Psoas muscle (tissue), 8 donors: ENCODE measurements at places on chromosomes 4 and X. TPM values are rescaled to one million over a fixed set of nuclear protein-coding genes. Genes with fewer than 3 reads are reported as not detected.

- H3K4me3 ChIP-seq: no peak overlapping the region
- H3K36me3 ChIP-seq: no peaks in the 10 kb centered on the region
- H3K27me3 ChIP-seq: no peaks in the 10 kb centered on the region
- DNase-seq: no peak
Observed at GRCh38 chrX:103250977-103251376, 4.0 kb downstream of the TCEAL8 start.

DNA sequence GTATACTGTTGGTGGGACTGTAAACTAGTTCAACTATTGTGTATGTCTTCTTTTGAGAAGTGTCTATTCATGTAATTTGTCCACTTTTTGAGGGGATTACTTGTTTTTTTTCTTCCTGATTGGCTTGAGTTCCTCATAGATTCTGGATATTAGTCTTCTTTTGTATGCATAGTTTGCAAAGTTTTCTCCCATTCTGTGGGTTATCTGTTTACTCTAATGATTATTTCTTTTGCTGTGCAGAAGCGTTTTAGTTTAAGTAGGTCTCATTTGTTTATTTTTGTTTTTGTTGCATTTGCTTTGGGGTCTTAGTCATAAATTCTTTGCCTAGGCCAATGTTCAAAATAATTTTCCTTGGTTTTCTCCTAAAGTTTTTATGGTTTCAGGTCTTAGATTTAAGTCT, 26.6 kb upstream of the ANTXR2 start:
- H3K4me1 ChIP-seq: no peaks in the 10 kb centered on the region
- H3K27me3 ChIP-seq: no peaks in the 10 kb centered on the region
- H3K4me3 ChIP-seq: no peak overlapping the region
- no peak for DNase-seq
- no peak overlapping the region for H3K27ac ChIP-seq

DNA sequence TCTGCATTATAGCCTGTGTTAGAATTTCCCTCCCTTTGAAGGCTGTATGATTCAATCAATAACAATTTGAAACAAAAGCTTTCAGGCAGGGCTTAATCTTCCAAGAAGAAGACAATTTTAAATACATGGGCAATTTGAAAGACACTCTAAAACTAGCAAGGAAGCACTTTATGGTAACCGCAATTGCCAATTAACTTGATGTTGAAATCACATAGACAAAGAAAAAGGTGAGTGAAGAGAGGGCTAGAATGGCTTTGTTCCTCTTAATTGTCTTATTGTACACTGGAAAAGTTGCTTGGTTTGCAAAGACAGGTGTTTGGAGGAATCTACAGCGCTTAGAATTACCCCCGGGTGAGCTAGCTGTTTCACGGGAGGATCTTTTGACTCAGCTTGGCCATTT, 74.4 kb upstream of the PRKX start:
- no peak overlapping the region for H3K4me3 ChIP-seq
- no peaks in the 10 kb centered on the region for H3K4me1 ChIP-seq
- H3K27me3 ChIP-seq: no peaks in the 10 kb centered on the region
- no peaks in the 10 kb centered on the region for H3K36me3 ChIP-seq
- H3K27ac ChIP-seq: no peak overlapping the region
- DNase-seq: no peak

- no peaks in the 10 kb centered on the region for H3K36me3 ChIP-seq
- no peak overlapping the region for H3K4me3 ChIP-seq
- no peaks in the 10 kb centered on the region for H3K27me3 ChIP-seq
Observed at GRCh38 chr4:111632641-111633151, 512.6 kb upstream of the FAM241A start.

NPY5R gene
- 0.19 TPM for total RNA-seq

DNA sequence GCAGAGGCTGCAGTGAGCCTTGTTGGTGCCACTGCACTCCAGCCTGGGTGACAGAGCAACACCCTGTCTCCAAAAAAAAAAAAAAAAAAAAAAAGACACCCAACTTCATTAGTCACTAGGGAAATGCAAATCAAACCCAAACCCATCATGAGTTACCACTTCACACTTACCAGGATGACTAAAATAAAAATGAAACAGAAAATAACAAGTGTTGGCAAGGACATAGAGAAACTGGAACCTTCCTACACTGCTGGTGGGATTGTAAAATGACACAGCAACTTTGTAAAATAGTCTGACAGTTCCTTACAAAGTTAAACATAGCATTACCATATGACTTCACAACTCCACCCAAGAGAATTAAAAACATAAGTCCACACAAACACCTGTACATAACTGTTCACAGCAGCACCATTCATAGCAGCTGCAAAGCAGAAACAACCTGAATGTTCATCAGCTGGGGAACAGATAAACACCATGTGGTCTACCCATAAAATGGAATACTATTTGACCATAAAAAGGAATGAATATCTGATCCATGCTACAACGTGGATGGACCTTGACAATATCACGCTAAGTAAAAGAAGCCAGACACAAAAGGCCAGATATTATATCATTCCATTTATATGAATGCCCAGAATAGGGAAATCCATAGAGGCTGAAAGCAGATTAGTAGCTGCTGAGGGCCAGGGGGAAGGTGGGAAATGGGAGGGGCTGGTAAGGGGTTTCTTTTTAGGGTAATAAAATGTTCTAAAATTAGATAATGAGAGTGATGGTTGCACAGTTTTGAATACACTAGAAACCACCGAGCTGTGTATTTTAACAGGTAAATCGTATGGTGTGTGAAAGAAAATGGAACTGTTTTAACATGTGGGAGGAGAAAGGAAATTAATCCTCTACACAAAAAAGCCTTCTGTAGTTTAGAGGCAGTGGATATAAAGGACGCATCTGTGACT, 18.3 kb downstream of the CD99L2 start:
- no peaks in the 10 kb centered on the region for H3K27me3 ChIP-seq
- no peak for DNase-seq
- H3K27ac ChIP-seq: peak overlapping the region; percentile 27
- H3K4me3 ChIP-seq: no peak overlapping the region

DNA sequence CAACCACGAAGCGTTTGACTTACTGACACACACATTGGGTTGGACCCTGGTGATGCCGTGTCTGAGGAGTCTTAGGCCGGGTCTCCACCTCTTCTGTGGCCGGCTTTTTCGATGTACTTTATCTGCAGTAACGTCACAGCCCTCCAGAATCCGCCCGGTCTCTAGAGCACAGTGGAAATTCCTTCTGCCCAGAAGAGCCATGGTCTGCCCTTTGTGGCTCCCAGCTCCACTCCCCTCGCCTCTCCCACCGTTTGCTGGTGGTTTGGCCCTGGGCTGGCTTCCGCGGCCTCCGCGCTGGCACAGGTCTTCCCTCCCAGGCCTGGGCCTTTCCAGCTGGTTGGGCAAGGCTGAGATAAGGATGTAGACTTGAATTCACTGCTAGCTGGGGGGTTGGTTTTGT, 4.3 kb downstream of the MAEA start:
- peak; percentile 47 for DNase-seq
- H3K27ac ChIP-seq: peak overlapping the region; percentile 55
- no peak overlapping the region for H3K4me3 ChIP-seq
- H3K27me3 ChIP-seq: no peaks in the 10 kb centered on the region
- H3K36me3 ChIP-seq: peaks cover 23% of the 10 kb centered on the region

GRCh38 chr4:189506080-189506479, 434.6 kb upstream of the FRG1 start:
- no peak overlapping the region for H3K27ac ChIP-seq
- H3K4me1 ChIP-seq: no peaks in the 10 kb centered on the region
- no peak overlapping the region for H3K4me3 ChIP-seq
- no peak for DNase-seq
- no peaks in the 10 kb centered on the region for H3K27me3 ChIP-seq

- no peaks in the 10 kb centered on the region for H3K36me3 ChIP-seq
- no peaks in the 10 kb centered on the region for H3K4me1 ChIP-seq
- peak within 1 kb of the TSS; percentile 23 for H3K27ac ChIP-seq
- peaks cover 59% of the 10 kb centered on the region for H3K27me3 ChIP-seq
- H3K4me3 ChIP-seq: peak within 1 kb of the TSS; percentile 60
- DNase-seq: peak; percentile 91
Observed at GRCh38 chrX:72131317-72132294, at the start of gene RTL5. RTL5 (minus strand) TSS chrX:72131915.

- no peak overlapping the region for H3K27ac ChIP-seq
- no peaks in the 10 kb centered on the region for H3K4me1 ChIP-seq
- no peak overlapping the region for H3K4me3 ChIP-seq
- DNase-seq: no peak
- H3K27me3 ChIP-seq: no peaks in the 10 kb centered on the region
Observed at GRCh38 chr4:74188912-74189311, 31.0 kb downstream of the MTHFD2L start.

YIPF7 gene
- total RNA-seq: 3.2 TPM

ATOH1 gene
- not detected for total RNA-seq

- H3K27ac ChIP-seq: no peak overlapping the region
- DNase-seq: no peak
- no peaks in the 10 kb centered on the region for H3K36me3 ChIP-seq
- no peak overlapping the region for H3K4me3 ChIP-seq
- no peaks in the 10 kb centered on the region for H3K27me3 ChIP-seq
Observed at GRCh38 chr4:54683616-54684346, 26.0 kb downstream of the KIT start.

DNA sequence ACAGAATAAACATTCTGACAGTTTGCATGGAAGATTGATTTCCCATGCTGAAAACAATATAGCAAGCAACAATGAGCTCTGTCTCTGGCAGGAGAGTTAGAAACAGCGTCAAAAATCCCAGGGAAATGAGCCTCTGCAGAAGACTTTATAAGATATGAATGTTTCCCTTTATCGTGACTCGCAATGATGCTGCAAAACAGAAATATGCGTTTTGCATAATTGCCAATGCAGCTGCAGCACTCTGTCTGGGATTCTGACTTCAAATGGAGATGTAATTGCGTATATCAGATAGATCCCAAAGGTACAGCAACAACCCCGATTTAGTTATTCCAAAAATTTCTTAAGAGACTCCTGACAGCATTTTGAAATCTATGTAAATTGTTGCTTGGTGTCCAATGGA, 702.4 kb upstream of the EPHA5 start:
- no peaks in the 10 kb centered on the region for H3K36me3 ChIP-seq
- H3K27ac ChIP-seq: no peak overlapping the region
- H3K27me3 ChIP-seq: no peaks in the 10 kb centered on the region
- no peaks in the 10 kb centered on the region for H3K4me1 ChIP-seq

RXFP1 gene
- not detected for total RNA-seq

BEX5 gene
- total RNA-seq: not detected

CLCN4 gene
- total RNA-seq: 73.9 TPM

- H3K36me3 ChIP-seq: no peaks in the 10 kb centered on the region
- no peaks in the 10 kb centered on the region for H3K4me1 ChIP-seq
- no peak overlapping the region for H3K4me3 ChIP-seq
- H3K27me3 ChIP-seq: no peaks in the 10 kb centered on the region
Observed at GRCh38 chrX:124344246-124344645, 2.1 kb upstream of the SH2D1A start.

GRCh38 chrX:70470850-70471289, 26.2 kb downstream of the DLG3 start:
- H3K27me3 ChIP-seq: no peaks in the 10 kb centered on the region
- DNase-seq: no peak
- no peaks in the 10 kb centered on the region for H3K4me1 ChIP-seq
- no peak overlapping the region for H3K27ac ChIP-seq
- no peaks in the 10 kb centered on the region for H3K36me3 ChIP-seq

S100P gene
- total RNA-seq: 0.34 TPM

DNA sequence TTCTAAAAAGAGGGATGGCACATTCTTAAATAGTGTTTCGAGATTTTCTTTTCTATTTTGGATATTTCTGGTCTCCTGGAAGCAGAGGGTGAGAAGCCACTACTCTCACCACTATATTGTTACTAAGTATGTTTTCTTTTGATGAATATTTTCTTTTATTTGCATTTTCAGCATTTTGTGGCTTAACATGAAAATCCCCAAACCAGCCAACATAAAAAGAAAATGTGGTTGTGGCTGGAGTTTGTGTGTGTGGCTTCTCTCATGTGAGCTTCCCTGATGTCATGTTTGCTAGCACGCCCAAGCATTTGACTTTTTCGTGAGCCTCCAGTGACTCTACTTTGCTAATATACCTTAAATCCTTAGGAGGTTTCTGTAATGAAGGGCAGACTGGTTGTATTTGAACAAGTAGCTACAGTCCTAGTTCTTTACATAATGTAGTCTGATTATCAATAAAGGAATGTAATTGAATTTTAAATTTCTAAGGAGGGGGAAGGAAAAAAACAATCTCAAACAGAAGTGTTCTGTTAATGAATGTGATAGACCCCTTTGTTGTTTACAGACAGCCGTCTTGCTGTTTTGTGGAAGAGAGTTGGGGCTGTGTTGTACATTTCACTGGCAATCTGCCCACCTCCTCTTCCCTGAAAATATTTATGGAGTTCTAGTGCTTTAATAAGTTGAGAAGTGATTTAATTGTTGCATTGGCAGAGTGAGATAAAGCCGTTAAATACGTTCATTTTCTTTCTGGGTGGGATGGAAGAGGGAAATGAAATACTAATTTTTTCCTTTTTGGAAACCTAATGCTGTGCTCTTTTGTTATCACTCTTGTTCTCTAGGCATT, 114.6 kb downstream of the ARHGAP10 start:
- DNase-seq: no peak
- no peak overlapping the region for H3K4me3 ChIP-seq
- H3K27me3 ChIP-seq: no peaks in the 10 kb centered on the region

RHOXF2 gene
- not detected for total RNA-seq

DNA sequence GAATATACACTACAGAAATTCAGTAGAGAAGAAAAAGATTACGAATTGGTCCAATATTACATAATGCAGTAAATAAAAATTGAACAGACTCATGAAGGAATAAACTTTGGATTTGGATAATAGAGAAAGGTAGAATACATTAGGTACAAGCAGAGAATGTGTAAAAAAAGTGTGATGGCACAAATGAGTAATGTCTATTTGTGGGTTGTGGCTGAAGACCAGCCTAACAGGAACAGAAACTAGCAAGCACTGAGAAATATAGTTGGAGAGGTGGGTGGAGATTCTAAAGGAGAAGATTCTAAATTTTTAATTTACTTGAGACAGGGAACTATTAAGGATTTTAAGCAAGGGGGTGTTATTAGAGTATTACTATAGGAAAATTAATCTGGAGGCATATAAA, 15.2 kb upstream of the CLOCK start:
- no peaks in the 10 kb centered on the region for H3K4me1 ChIP-seq
- no peaks in the 10 kb centered on the region for H3K36me3 ChIP-seq
- H3K4me3 ChIP-seq: no peak overlapping the region

UNC5C gene
- total RNA-seq: 0.40 TPM

GRCh38 chrX:141468940-141469339, 115.6 kb downstream of the SPANXA1 start:
- DNase-seq: no peak
- H3K4me1 ChIP-seq: no peaks in the 10 kb centered on the region
- H3K36me3 ChIP-seq: no peaks in the 10 kb centered on the region
- H3K27me3 ChIP-seq: no peaks in the 10 kb centered on the region
- no peak overlapping the region for H3K4me3 ChIP-seq

COL4A5 gene
- total RNA-seq: 4.0 TPM

DNA sequence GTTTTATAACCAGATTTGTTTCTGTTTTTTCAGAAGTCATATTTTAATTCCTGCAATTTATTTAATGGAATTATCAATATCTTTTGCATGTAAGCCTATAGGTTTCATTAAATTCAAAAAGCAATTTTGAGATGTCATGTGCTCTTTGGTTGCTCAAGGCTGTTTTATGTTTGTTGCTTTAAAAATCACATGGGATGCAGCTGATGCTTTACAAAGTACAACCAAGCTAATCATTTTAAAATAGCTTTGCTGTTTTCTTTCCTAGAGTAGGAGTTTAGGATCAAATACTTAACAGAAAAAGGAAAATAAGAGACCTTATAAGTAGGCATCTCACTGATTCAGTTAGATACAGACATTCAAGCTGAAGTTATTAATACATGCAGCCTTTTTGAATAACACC, 11.3 kb downstream of the CPEB2 start:
- DNase-seq: no peak
- H3K4me3 ChIP-seq: no peak overlapping the region
- no peak overlapping the region for H3K27ac ChIP-seq
- peaks cover 60% of the 10 kb centered on the region for H3K36me3 ChIP-seq
- no peaks in the 10 kb centered on the region for H3K27me3 ChIP-seq

STOX2 gene
- total RNA-seq: 1.7 TPM

CXorf65 gene
- total RNA-seq: not detected

SMPX gene
- total RNA-seq: 863 TPM

CXorf49 gene
- total RNA-seq: not detected
